Head of caudate nucleus (tissue), 42 donors: ENCODE measurements at places on chromosomes 11 and 22.

DNA sequence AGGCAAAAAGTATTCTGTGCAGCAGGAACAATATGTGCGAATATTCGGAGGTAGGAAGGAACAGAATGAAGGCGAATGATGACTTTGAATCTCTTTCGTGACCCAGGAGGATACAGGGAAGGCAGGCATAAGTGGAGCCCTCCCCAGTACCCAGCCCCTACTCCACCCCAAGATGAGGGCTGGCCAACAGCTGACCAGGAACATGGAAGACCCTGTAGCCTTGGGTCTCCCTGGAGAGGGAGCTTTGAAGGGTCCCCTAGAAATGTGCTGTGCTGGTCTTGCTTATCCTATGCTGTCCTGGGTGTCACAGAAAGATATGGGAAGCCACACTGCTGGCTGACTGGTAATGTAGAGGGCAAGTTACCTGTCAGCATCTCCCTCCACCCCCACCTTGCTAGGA, 113.7 kb upstream of the NCAM1 start:
- no peak for DNase-seq

DNA sequence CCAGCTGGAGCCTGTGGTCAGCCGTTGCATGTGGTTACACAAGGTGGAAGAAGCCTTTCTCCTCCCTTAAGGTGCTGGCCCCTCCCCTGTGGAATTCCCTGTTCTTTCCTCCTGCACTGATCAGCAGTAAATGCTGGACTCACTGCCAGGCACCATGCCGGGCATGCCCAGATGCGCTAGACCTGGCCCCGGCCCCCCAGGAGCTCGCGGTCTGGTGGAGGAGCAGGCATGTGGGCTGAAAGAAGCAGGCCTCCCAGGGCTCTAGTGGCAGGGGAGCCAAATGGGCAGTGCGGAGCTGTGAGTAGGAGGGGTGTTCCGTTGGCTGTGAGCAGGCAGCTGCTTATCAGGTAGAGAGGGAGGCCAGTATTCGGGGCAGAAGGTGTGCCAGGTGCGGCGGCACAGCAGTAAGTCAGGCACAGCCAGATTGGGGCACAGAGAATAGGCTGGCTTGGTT, 10.2 kb downstream of the DGKZ start:
- DNase-seq: no peak

- no peak for DNase-seq
These were observed 162.6 kb downstream of the KIF18A start for GRCh38 chr11:27945348-27945747.

DNA sequence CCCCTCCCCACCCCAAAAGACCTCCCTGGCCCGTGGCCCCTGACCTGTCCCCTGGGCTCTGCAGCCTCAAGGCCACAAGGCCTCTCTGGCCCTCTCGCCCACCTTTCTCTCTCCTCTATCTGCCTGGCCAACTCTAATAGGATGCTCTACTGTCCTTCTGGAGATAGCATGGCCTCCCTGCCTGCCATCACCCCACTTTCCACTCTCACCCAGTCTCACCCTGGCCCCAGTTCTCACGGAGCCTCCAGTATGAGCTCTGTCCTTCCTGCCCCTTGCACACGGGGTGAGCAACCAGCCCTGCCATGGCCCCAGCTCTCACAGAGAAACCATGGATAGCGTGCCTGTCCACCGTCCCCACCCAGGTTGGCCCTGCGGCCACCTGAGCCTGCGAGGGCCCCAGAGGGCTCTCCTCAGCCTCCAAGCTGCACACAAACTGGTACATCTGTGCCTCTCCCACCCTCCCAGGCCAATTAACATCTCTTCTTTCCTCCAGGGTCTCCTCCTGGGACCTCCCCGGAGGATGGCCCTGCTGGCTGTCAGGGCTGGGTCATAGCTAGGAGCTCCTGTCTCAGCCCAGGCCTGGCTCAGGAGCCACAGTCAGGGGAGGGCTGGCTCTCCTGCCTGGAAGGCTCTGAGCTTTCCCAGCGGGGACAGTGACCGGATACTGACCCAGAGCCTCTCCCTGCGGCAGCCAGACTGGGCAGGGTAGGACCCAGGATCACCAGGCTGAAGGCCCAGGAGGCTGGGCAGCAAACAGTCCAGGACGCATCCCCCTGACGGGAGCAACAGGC, 22.3 kb downstream of the RTN4R start:
- DNase-seq: no peak

- no peak for DNase-seq
These were observed 16.3 kb upstream of the OPCML start for GRCh38 chr11:133548641-133549040.

- DNase-seq: no peak
These were observed 28.9 kb downstream of the NAP1L4 start for GRCh38 chr11:2963112-2963754.

GRCh38 chr11:75867778-75868374, 52.9 kb downstream of the UVRAG start:
- no peak for DNase-seq
